ENCODE measurements at places on chromosomes 6 and 20. TPM values are rescaled to one million over a fixed set of nuclear protein-coding genes. Genes with fewer than 3 reads are reported as not detected.

The EHMT2 gene
- 86.1 TPM for total RNA-seq

The NOL4L gene
- total RNA-seq, result 7.6 TPM

The BMP2 gene
- not detected for total RNA-seq

The MYL9 gene
- total RNA-seq, result 3.8 TPM

The MYT1 gene
- total RNA-seq, result 42.2 TPM

The RAET1E gene
- not detected for total RNA-seq

The SLC13A3 gene
- 0.49 TPM for total RNA-seq

The TMEM244 gene
- total RNA-seq, result not detected

The ANGPT4 gene
- not detected for total RNA-seq

The MAP1LC3A gene
- total RNA-seq, result 3.5 TPM

The RXRB gene
- total RNA-seq, result 99.9 TPM

The TJAP1 gene
- 59.1 TPM for total RNA-seq
